AG08396 (cell line): ENCODE measurements at places on chromosomes 7 and 10.

- DNase-seq = no peak
Observed at GRCh38 chr10:1449021-1449420, 288.3 kb downstream of the ADARB2 start.

GRCh38 chr7:132059141-132059540, 502.7 kb upstream of the PODXL start:
- DNase-seq = no peak

- no peak for DNase-seq
Observed at GRCh38 chr7:39539816-39540215, 26.4 kb upstream of the YAE1 start.

DNA sequence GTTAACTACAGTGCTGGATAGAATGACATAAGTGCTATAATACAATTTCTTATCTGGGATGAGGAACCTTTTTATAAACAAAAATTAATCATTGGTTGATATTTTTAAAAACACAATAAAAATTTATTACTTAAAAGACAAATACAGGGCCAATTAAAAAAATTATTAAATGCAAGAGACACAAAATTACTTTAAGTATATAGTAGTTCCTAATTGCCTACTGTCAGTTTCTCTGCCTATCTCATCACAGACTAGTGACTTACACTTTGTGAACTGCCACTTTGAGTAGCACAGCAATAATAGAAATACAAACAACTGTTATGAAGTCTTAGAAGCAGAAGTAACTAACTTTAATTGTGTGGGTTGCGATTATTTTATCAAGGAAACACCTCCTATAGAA, 8.4 kb downstream of the TES start:
- DNase-seq = no peak

GRCh38 chr7:142792129-142792528, 21.4 kb downstream of the PRSS2 start:
- no peak for DNase-seq

DNA sequence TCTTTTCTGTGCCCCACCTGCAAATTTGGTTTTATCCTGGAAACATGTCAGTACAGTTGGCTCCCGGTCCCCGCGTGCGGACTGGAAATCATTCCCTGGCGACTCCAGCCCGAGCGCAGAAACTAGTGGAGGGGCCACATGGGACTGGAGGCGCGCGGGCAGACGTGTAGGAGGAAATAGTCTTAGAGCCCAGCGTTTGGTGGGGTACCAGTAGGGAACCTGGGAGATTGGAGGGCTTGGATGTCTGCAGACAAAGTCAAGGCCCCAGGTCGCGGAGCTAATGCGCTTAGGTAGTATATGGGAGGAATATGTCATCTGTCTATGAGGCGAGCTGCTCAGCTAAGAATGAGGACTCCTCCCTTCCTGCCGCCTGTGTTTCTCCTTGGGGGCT, 1.3 kb downstream of the GALNT17 start:
- no peak for DNase-seq

DNA sequence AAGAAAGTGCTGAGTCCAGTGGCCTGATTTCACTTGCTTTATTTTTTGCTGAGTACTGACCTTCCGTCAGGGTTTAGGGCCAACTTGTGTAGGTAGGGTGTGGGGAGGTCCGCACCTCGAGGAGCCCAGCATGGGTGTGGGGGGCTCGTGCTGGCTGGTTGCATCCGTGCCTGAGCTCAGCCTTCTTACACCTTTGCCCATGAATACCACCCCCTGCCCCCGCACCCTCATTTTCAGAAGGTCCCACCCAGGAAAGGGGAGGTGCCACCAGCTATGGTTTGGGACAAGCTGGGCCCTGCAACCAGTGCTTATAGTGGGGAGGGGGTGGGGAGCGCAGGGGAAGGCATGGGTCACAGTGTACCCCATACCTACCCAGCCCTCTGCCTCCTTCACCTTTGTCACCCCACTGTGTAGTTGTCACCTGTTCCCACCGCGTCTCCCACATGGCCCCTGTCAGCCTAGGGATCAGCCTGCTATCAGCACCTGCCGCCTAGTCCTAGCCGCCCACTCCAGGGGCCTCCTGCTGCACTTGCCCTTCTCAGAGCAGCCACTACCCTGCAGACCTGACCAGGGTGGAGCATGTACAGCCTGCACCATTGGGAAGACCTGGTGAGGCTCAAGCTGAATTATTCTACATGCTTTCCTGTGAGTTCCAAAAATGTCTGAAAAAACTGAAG, 146.2 kb upstream of the RET start:
- no peak for DNase-seq
